ENCODE measurements at places on chromosomes 11 and 22. TPM values are rescaled to one million over a fixed set of nuclear protein-coding genes. Genes with fewer than 3 reads are reported as not detected.

ART5 gene
- not detected for total RNA-seq

KRTAP5-9 gene
- total RNA-seq = not detected

PATZ1 gene
- 13.3 TPM for total RNA-seq

MAJIN gene
- not detected for total RNA-seq

MMP27 gene
- total RNA-seq = not detected

OOSP4A gene
- not detected for total RNA-seq

MIAT gene
- total RNA-seq = 2.5 TPM

PYGM gene
- 1.8 TPM for total RNA-seq

HTR3A gene
- total RNA-seq = not detected

SLC22A25 gene
- total RNA-seq = not detected

- no peak for DNase-seq
These were observed 11.5 kb upstream of the GRK2 start for GRCh38 chr11:67254798-67255197.

GRCh38 chr22:50477923-50478322 lies 3.1 kb upstream of the SBF1 start:
- DNase-seq = no peak

- DNase-seq = no peak
These were observed 5.7 kb downstream of the SLC39A13 start for GRCh38 chr11:47413908-47414684.

DNA sequence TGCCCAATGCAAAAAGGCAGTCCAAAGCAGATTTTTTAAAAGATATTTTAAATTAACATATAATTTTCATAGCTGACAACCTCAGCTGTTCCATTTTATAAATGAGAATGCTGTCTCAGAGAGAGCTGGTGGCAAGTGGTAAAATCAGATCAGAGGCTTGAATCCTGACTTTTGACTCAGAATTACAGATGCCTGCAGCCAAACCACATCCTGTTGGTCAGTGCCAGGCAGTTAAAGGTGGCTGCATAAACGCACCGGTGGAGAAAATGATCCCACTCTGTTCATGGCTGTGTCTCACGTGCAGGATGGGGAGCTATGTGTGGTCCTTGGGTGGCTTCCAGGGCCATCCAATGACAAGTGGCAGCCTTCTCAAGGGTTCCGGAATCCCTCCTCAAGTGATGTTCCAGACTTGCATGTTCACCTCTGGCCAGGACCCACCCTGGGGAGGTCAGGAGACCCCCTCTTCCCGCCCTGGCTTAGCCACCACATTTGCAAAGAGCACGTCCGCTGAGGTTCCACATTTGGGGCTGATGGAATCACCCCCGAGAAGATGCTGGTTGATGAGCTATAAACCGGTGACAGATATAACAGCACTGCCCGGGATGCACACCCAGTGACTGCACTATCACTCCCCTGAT lies 155.5 kb downstream of the SHANK2 start:
- DNase-seq = no peak

GRCh38 chr11:22633354-22633902 lies 7.8 kb upstream of the FANCF start:
- DNase-seq = no peak

- DNase-seq = no peak
These were observed 3.9 kb downstream of the SCGB1D1 start for GRCh38 chr11:62193952-62194351.

DNA sequence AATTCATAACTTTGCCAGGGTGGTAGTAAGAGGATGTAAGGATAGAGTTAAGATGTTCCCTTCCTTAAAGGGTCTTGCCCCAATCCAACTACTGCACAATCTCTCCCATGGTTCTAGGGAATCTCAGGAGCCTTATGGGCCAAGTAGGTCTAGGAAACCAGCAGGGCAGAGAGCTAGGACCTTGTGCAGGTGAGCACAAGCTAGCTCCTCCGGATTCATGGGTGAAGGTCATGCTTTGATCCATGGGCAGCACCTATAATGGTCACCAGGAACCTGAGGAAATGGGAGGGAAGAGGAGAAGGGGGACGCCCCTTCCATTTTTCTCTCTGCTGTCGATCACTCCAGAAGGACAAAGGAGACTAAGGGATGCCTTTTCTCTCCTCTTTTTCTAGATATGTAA lies 16.8 kb downstream of the KCNJ11 start:
- no peak for DNase-seq

DNA sequence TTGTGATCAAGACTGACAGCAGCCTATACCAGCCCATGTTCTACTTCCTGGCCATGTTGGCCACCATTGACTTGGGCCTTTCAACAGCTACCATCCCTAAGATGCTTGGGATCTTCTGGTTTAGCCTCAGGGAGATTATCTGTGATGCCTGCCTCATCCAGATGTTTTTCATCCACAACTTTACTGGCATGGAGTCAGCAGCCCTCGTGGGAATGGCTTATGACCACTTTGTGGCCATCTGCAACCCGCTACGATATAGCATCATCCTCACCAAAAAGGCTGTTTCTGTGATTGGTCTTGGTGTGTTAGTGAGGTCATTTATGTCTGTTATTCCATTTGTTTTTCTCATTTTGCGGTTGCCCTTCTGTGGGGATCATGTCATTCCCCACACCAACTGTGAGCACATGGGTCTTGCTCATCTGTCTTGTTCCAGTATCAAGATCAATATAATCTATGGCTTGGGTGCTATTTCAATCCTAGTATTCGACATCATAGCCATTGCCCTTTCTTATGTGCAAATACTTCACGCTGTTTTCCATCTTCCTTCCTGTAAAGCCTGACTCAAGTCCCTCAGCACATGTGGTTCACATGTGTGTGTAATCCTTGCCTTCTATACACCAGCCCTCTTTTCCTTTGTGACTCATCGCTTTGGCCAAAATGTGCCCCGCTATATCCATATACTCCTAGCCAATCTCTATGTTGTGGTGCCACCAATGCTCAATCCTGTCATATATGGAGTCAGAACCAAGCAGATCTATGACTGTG lies 23.6 kb downstream of the OR52E1 start:
- no peak for DNase-seq

DNA sequence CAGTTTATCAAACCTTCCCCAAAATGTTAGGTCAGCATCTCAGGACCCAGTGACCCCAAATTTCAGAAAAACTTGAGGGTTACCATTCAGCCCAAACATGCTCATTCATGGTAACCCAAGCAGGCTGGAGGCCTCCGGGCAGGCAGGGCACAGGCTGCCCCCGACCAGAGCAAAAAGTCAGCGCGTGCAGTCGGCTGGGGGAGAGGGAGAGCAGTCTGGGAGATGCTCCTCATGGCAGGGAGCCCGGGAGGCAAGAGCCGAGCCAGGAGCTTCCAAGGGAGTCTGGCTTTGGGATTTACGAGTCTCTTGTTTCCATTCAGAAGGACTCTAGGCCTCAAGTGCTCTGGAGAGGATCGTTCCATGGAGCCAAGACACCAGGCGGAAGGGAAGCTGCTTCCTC lies 45.7 kb downstream of the RPUSD4 start:
- DNase-seq = no peak

- no peak for DNase-seq
These were observed 338.3 kb downstream of the TBC1D22A start for GRCh38 chr22:47100646-47101200.

DNA sequence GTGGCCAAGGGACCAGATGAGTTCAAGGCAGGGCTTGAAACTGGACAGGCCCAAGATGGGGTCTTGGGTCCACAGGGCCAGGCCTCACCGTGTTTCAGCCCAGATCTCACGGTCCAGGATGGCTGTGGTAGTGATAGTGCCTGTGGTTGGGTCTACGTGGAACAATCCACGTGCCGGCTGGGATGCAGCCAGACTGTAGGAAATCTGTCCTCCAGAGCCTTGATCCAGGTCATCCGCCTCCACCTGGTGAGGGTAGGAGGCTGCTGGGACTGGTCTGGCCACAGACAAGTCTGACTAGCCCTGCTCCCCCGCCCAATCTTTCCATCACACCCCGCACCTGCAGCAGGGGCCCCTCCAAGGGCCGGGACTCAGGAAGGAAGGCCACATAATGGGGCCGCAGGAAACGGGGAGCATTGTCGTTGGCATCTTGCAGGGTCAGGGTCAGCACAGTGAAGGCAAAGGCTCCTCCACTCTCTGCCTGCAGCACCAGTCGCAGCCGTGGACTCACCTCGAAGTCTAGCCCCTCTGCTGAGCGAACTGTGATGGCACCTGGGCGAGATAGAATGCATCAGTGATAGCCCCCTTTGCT lies 6.7 kb upstream of the TPP1 start:
- no peak for DNase-seq

GRCh38 chr11:5736396-5736795 lies at the start of gene OR56B1:
OR56B1 (plus strand) TSS chr11:5736448; CDS start chr11:5736517, 69 bp downstream.
- DNase-seq = no peak

- no peak for DNase-seq
These were observed 457 bp downstream of the RNF141 start for GRCh38 chr11:10540546-10540914.

Measured in mesenteric fat pad (tissue), 1 donor.